ENCODE measurements at places on chromosomes 11 and 22.
A peak's percentile ranks its signal among the peaks of the same experiment; 100 is the strongest.

GRCh38 chr11:58395581-58395980 is 11.1 kb downstream of the OR5B3 start:
- no peak for DNase-seq

GRCh38 chr11:87961606-87962005 is 213.6 kb downstream of the RAB38 start:
- DNase-seq: no peak

DNA sequence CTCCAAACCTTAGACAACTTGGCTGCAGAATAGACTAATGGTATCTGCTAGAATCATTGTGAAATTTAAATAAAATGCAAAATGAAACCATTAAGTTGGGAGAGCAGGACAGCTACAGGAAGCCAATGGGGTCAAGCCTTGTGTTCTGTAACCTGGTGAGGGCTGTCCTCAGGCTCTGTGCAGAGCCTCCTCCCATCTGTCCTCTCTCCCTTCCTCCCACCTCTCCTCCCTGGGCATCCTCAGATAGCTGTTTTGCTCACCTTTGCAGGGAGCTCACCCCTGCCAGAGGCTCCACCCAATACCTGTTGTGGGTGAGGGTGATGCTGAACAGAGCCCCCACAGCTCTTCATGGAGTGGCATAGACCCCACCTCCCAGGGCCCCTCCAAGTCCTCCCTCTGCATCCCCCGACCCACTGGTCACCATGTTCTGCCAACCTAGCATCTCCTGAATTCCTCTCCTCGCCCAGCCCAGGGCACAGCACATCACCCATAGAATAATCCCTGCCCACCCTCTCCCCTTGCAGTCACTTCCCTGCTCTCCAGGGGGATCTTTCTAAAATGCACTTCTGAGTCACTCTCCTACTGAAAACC is 100.3 kb downstream of the PDE2A start:
- no peak for DNase-seq

DNA sequence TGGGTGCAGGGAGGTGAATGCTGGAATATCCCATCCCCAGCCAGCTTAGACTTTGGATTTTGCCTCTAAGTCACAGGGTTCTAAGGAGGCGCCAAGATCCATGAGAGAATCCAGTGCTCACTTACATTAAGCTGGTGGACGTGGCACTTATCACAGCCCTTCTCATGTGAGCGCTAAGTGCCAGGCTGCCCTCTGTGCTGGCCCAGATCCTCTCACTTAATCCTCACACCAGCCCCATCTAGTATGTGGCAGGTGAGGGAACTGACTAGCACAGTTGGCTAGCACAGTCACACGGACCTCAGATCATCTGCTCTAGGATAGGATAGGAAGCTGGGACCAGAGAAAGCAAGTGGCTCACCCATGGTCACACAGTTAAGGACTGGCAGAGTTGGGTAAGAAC is 3.6 kb downstream of the HMOX1 start:
- DNase-seq: no peak

- peak; percentile 63 for DNase-seq
These were observed 1.1 kb downstream of the PLAAT5 start for GRCh38 chr11:63489879-63490278.

DNA sequence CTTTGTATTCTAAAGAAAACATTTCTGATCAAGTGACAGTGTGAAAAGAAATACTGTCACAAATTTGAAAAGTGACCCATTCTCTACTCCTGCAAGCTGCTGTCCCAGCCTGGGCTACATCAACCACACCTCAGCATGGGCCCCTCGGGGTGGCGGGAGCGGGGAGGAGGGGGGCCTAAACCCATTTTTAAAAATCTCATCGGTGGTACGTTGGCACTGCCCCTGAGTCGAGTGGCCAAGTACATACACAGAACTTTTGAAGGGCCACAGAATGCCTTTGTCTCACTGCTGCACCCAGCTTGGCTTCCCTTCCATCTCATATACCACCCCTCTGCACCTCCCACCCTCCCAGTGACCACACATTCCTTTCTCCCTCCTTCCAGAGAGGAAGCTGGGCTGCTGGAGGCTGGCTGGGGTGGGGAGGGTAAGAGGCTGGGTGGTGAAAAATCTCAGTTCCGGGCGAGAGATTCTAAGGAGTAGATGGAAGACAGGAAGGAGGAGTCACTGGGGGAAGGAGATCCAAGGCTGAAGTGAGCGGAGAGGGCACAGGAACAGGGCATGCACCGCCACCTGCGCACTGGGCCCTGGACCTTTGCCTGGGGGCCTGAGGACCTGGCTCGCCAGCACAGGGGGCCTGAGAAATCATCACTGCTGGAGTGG is 21.1 kb downstream of the FXYD6 start:
- DNase-seq: no peak

GRCh38 chr11:9228091-9228490 is 37.1 kb downstream of the DENND5A start:
- no peak for DNase-seq

DNA sequence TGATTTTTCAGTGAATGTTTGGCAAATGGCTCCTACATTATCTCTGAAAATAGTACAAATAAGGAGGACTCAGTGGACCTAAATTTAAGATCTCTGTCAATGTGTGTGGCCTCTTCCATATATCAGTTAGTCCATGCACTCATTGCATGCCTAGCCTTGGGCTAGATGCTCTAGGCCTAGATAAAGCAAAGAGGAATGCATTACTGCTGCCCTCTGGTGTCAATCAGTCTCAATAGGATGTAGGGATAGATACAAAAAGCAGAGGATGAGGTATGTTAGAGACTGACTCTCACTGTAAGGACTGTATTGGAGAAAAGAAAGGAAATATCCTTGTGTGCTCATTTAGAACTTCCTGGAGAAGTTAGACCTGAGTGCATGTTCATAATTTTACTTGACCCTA is 42.0 kb downstream of the MS4A2 start:
- DNase-seq: peak; percentile 38

GRCh38 chr11:17161515-17161914 is 46.3 kb downstream of the PIK3C2A start:
- no peak for DNase-seq

GRCh38 chr11:102289592-102289991 is 27.7 kb upstream of the BIRC3 start:
- DNase-seq: no peak

GRCh38 chr11:20064961-20065405 is 95.3 kb downstream of the DBX1 start:
- no peak for DNase-seq

DNA sequence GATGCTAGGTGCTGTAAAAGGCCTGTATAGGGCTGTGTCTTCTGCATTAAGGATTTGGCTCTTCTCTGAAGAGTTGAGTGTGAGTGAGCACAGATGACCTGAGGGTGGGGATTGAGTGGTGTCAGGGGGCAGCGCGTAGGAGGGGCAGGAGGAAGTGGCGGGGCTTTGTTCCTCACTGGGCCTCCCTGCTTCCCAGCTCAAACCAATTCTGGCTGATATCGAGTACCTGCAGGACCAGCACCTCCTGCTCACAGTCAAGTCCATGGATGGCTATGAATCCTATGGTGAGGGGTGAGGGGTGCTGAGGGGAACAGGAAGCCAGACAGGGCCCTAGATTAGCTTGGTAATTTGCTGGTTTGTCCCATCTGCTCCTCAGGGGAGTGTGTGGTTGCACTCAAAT is 9.1 kb downstream of the PHOX2A start:
- no peak for DNase-seq

DNA sequence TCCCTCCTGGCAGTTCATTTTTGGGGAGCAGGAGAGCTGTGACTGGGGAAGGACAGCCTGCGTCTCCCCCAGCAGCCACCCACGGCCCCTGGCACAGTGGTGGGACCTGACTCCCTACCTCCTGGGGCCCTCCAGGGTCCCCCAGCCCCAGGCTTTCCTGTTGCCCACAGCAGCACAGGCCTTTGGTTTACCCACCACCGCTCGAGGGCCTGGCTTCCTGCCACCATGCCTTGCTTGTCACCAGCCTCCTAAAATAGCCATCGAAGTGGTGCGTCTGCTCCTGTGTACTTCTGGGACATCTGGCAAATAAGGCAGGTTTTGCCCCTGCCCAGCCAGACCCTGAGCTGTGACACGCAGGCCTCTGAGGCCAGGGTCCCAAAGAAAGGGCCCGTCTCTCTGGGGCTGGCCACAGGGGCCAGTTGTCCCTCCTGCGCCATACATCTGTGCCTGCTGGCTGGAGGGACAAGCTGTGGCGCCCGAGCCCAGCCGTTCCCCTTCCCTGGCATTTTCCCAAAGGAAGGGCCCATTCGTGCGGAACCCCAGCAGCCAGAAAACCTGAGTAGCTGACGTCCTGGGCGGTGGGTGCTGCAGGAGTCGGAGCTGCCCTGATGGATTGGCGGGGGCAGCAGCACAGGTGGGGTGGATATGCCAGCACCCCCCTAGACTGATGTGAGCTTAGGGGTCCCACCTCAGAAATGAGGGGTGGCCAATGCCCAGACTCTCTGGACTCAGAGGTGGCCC is 14.6 kb downstream of the PHLDA2 start:
- no peak for DNase-seq

DNA sequence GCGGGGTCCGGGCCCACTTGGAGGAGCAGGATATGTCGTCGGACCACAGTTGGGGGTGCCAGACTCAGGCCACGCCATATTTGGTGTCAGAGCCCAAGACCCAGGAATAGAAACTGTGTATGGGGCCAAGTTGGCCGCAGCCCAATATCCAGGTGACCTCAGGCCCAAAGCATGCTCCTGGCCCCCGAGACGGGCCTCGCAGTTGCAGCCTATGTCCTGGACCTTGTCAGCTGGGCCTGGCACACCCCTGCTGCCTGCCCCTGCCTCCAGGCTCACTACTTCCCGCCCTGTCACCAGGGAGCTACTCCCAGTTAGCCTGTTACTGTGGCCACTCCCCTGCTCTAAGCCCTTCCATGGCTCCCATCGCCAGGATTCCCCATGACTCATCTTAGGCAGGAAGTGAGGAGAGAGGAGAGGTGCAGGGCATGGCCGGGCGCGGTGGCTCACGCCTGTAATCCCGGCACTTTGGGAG is 23.1 kb downstream of the A4GALT start:
- DNase-seq: no peak

- DNase-seq: peak; percentile 65
These were observed 33.7 kb upstream of the MPPED1 start for GRCh38 chr22:43377896-43378704.

GRCh38 chr11:116732271-116733042 is 40.3 kb downstream of the BUD13 start:
- DNase-seq: peak; percentile 59

GRCh38 chr11:126440792-126441514 is 85.5 kb downstream of the ST3GAL4 start:
- peak; percentile 80 for DNase-seq

DNA sequence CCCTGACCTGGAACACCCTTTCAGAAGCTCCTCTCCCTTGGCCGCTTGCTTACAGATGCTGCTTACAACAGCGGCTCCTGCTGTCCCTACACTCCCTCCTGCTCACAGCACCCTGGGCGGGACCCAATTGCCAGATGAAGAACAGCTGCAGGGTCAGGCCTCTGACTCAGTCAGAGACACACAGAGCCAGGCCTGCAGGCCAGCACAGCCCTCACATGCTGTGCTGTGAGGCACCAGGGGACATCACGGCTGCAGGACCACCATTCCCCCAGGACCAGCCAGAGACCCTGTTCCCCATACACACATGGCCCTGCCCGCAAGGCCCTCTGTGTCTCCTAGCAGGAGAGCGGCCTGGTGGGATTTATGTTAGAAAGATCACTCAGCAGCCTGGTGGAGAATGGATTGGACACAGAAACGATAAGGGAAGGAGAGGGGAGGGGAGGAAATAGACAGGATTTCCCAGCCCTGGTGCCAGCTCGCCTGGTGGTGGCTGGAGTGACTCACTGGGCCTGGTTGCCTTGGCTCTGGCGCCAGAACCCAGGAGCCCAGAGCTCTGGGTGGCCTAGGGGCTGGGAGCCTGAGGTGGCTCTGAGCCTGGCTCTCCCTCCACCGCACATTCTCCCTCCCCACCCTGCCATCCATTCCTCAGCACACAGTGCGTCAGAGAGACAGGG is 6.7 kb downstream of the CAPN5 start:
- DNase-seq: no peak

- no peak for DNase-seq
These were observed 503.4 kb downstream of the DLG2 start for GRCh38 chr11:85123752-85124231.

Data from GF-D8 (cell line).